ENCODE measurements at places on chromosomes 11 and 22.
A peak's percentile ranks its signal among the peaks of the same experiment; 100 is the strongest.

- peak; percentile 71 for DNase-seq
Observed at GRCh38 chr11:63667995-63668795, 3.0 kb downstream of the ATL3 start.

GRCh38 chr11:10401256-10401655 lies 53.8 kb upstream of the AMPD3 start:
- no peak for DNase-seq

- DNase-seq, result no peak
Observed at GRCh38 chr22:39631381-39632286, 61.1 kb downstream of the CACNA1I start.

DNA sequence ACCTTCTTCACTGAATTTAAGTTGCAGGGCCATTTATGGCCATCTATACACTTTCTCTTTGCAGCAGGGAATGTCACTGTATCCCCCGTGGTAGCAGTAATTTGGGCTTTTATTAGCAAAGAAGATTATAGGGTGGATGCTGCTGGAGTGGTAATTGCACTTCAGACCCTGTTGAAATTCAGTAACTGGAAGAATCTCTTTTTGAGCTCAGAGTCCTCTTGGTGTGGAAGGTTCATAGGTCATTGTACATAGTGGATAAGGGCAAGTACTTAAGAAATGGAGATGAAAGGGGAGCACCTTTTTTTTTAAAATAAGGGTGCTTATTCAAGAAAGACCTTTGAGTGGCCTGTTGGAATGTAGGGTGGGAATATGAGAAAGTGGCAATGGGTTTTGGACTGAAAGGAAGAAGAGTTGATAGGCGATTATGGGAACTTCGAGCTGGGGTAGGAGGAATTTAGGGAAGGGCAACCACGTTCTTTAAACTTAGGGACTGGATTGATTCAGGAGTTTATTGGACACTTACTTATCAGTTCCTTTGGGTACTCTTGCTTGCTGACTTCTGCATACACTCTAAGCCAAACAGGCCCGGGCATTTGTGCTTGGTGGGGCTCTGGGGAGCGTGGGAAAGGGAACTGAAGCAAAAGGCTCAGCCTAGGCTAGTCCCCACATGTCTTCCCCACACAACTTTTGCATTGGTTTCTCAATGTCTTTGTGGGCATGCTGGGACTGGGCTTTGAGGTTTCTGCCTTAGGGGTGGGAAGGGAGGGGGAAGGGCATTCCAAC lies 26.5 kb downstream of the CTNND1 start:
- no peak for DNase-seq

GRCh38 chr11:134905928-134906327 lies 493.9 kb upstream of the B3GAT1 start:
- no peak for DNase-seq

DNA sequence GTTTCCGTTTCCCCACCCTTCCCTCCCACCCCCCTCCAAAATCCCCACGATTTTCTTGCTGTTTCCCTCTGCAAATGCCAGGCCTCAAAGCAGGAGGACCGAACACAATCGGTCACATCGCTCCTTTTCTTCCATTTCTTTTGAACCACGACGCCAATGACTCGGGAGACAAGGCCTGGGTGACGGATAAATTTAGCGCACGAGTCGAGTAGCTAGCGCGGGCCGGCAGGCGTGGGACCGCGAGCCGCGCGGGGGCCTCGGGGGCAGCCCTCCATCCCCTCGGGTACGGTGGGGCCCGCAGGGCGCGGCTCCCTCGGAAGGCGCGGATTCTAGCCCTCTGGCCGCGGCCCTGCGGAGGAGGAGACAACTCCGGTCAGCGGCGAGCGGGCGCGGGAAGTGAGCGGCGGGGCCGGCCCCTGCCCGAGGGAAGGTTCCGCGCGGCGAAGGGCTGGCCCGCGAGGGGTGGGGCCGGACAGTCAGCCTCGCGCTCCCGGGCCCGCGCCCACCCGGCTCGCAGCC lies 414 bp downstream of the JOSD1 start:
- DNase-seq, result no peak

DNA sequence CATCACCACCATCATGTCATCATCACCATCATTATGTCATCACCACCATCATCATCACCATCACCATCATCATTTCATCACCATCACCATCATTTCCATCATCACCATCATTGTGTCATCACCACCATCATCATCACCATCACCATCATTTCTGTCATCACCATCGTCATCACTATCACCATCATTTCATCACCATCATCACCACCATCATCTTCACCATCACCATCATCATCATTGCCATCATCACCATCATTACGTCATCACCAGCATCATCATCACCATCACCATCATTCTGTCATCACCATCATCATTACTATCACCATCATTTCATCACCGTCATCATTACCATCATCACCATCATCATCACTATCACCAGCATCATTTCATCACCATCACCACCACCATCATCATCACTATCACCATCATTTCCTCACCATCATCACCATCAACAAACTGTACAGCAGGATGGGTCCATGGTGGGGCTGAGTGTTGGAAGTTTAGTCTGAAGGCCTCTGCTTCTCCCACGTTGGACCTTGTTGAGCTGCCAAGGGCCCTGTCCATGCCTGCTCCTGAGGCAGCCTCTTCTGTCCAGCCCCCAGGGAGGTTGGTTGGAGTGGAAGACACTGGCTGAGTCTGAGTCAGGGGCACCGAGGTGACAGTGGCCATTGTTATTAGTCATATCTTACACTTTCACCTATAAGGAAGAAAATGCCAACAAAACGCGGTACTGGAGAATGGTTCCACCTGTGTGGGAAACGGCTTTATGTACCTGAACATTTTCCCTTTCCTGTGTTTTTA lies 247.1 kb downstream of the TBC1D22A start:
- DNase-seq, result no peak

DNA sequence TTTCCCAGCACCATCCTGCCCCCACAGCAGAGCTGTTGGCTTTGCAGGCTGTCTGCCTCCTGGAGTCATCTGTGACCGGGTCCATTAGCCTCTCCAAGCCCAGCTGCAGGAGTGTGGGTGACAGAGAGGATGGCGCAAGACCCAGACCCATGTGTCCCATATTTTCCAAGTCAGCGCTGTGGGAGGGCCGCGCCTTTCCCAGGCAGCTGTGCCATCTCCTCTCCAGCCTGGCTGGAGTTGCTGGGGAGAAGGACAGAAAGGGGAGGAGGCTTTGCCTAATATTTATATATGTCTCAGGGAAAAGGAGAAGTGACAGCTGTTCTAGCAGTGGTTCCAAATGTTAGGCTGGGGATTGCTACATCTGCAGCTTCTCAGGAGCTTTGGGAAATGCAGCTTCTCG lies 15.7 kb downstream of the DTX4 start:
- DNase-seq, result no peak

- no peak for DNase-seq
Observed at GRCh38 chr22:28021998-28022660, 103.1 kb upstream of the PITPNB start.

- DNase-seq, result no peak
Observed at GRCh38 chr22:43377548-43377895, 34.3 kb upstream of the MPPED1 start.

DNA sequence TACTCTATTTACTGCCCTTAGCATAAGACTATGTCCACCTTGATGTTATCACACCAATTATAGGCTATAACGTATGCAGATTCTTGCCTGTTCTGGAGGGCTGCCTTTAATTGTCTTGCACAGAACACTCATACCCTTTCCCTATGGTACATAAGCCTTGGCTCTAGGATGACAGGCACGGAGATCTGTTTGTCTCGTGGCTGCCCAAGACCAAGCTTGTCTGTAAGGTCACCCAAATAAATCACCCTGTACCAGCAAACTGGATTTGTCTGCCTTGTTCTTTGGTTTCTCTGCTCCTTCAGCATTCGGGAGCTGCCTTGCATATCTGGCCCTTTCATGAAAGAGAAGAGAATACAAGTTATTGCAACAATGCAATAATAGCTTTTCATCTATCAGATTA lies 7.5 kb upstream of the TSGA10IP start:
- DNase-seq, result no peak

DNA sequence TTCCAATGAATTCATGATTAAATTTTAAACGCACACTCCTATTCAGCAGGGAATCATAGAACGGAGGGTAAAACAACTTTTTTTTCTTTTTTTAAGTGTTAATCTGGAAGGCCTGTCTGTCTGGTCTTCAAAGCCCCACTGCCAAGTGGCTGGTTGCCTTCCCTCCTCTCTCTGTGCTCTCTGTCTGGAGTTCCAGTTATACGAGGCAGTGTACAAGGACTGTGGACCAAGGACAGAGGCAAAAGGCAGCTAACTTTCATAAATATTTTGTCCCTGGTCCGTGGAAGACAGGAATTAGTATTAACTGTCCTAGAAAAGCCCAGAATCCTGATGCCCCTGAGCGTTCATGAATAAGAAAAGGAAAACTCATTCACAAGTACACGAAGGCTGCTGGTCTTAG lies 164.0 kb upstream of the E2F8 start:
- DNase-seq, result no peak

GRCh38 chr22:31789803-31790202 lies 36.0 kb downstream of the DEPDC5 start:
- DNase-seq, result no peak
